ENCODE measurements at places on chromosomes 3 and 15.

DNA sequence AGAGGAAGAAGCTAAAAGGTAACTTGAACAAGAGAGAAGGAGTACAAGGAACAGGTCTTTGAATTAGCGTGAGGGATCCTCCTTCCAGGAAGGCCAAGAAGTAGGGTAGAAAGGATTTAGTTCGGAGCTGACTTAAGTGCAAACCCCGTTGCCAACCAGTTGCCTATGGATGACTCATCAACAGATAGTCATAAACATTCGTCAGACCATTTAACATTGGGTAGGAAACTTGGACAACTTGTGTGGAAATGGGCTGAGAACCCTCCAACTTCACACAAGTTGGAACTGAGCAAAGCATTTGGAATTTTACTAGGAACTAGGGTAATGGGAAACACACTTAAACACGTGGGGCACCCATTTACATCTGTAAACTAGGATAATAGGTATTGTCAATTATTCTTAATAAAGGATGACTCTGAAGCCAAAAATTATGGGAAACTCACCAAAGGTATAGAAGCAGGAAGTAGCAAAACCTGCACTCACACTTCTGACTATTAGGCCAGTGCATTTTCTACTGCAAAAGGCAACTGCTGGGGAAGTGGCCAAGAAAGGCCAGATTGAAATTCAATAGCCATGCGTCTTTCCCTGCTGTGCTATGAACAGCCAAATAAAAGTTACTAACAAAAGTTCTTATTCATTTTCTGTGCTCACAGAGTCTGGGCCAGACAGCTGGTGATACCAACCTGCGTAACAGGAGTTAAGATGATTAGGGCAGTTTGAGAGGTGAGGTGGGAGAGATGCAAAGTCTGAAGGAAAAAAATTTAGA lies 174.5 kb upstream of the TMC3 start:
- no peak for DNase-seq

GRCh38 chr15:50064673-50065072 lies 54.4 kb downstream of the ATP8B4 start:
- no peak for DNase-seq

- no peak for DNase-seq
Measured at GRCh38 chr3:144482876-144483275, 511.3 kb downstream of the DIPK2A start.

DNA sequence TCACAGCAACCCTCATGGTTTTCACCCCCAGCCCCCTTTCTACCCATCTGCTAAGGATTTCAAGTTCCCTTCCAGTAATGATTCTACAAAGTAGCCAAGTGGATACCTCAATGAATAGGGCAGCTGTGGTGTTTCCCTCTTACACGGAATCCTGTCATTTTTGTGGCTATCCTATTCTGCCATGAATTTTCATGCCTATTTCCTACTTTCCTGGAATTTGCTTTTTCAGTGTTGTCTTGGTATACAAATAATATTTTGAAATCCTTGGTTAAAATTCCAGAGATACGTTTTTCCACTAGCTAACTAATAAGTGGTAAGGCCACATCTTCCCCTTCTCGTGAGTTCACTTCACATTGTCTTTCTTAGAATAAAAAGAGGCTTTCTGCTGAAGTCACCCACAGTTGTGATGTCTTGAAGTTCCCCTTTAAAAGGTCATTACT lies 7.5 kb downstream of the ADPRH start:
- no peak for DNase-seq

DNA sequence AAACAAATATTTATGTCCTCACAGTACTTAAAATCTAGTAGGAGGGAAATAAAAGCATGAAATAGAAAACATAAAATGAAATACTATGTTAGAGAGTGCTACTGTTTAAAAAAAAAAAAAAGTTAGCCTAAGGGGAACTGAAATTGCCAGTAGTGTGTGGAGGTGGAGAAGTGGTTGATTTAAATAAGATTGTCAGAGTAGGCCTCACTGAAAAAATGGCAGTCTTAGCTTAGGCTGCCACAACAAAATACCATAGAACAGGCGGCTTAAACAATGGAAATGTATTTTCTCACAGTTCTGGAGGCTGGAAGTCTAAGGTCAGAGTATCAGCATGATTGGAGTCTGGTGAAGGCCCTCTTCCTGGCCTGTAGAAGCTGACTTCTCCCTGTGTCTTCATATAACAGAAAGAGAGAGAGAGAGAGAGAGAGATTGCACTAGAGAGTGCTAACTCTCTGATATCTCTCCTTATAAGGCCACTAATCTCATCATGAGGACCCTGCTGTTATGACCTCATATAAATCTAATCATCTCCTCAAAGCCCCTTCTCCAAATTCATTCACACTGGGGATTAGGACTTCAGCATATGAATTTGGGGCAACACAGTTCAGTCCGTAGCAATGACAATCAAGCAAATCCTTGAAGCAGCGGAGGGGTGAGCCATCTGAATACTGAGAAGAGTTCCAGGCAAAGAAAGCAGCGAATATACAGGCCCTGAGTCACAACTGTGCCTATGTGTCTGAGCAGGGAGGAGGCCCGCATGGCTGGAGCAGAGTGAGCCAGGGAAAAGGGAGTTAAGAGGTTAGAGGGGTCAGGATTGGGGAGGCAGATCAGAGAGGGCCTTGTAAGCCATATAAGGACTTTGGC lies 23.6 kb upstream of the LRRC34 start:
- no peak for DNase-seq

DNA sequence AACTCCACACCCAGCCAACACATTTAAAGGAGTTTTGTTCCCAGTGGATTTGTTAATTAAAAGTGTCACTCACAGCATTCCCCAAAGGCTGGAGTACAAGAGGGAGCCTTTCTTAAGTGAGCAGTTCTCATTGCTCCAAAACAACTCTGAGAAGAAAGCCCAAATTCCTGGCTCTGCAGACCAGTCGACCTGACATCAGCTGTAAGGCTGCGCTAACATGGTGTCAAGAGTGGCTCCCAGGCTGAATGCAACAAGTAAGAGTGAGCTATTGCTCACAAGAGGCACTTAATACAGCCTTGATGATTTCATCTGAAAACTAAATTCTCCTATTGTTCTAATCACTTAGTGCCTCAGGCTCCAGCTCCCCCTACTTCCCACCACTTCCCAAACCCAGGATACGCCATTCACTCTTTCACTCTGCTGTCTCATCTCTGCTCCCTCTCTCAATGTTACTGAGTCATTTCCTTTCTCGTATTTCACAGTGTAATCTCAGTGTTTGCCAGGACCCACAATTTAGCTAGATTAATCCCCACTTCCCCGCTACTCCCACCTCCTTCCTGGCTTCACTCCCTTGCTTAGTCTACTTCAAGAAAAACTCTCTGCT lies 81.8 kb downstream of the WWTR1 start:
- no peak for DNase-seq

- DNase-seq: no peak
Measured at GRCh38 chr15:89167267-89168176, 53.9 kb downstream of the RLBP1 start.

GRCh38 chr3:56942523-56942922 lies 117.9 kb upstream of the SPATA12 start:
- no peak for DNase-seq

DNA sequence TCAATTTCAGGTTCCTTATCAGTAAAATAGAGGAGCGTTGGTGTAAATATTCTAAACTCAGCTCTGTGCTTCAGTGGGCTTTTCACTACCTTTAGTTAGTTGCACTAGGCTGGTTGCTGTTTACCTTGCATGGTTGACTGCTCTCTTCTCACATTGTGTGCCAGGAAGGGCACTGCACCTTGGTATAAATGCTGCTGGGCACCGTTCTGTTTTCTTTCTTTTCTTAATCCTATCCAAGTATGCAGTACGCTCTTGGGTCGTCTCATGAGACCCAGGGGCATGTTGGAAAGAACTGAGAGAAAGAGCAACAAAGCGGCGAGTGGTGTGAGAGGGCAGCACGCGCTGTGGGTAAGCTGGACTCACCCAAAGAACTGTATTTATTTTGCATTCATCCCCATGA lies 22.4 kb downstream of the KCNMB2 start:
- DNase-seq: no peak

- DNase-seq: no peak
Measured at GRCh38 chr3:104385421-104385820, 981.3 kb upstream of the ALCAM start.

DNA sequence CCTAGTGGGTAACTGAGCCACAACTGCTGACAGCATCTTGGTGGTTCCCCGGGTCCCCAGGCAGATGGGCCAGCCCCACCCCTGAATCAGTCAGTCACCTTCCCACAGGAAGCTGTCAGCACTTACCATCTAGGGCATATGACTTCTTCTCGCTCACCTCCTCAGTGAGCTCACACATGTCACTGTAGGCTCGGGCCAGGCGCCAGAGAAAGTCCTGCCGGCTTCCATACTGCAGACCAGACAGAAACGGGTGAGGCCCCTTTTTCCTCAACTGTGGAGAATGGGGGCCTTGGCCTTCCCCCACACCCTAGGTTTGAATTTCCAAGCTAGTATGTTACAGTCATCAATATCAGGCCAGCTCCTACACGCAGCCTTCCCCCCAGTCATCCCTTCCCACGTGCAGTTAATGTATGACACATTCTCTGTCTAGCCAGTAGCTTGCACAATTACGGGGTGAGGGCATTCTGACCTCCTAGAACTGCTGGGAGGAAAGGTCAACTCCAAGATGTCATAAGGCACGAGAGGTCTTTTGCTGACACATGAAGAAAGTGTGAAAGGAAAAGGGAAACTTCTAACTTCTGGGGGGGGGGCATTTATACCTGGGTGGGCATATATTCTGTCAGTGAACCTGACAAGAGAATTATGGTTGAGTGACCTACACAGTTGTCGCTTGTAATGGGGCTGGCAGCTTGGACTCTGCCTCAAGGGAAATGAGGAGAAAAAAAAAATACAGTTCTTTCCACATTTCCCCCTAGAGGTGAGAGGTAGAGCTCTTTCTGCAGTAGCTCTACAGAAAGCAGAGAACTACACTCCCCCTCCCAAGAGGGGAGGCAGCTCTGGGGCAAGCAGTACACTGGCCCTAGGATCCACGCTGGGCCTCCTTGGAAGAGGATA lies 10.9 kb downstream of the RMDN3 start:
- DNase-seq: no peak
